ENCODE measurements at places on chromosomes 7 and 10.

DNA sequence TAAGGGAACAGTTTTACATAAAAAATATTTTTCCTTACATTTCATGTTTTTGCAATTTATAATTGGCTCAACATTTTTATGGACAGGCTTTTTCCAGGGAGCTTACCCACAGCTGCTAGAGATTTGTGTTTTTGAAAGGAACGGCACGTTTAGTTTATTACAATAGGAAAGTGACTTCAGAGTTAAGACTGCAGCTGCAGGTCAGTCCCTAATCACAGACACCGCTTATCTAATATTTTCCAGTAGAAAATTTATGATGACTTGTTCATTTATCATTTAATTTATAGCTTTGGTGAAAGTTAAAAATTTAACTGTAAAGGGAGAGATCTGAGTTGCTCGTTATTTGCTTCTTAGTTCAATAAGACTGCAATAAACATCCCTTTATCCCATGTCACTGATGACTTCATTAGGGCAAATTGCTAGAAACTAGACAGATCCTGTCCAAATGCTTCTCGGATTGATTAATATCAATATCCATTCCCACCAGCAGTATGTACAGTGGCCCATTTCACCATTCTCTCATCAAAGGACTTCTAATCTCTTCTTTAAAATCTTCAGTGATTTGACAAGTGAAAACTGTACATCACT lies 97.0 kb upstream of the ODAD2 start:
- DNase-seq: no peak

GRCh38 chr7:157818701-157819454 lies 482.1 kb downstream of the DNAJB6 start:
- no peak for DNase-seq

- peak; percentile 43 for DNase-seq
Observed at GRCh38 chr7:81845744-81846241, 75.9 kb upstream of the HGF start.

DNA sequence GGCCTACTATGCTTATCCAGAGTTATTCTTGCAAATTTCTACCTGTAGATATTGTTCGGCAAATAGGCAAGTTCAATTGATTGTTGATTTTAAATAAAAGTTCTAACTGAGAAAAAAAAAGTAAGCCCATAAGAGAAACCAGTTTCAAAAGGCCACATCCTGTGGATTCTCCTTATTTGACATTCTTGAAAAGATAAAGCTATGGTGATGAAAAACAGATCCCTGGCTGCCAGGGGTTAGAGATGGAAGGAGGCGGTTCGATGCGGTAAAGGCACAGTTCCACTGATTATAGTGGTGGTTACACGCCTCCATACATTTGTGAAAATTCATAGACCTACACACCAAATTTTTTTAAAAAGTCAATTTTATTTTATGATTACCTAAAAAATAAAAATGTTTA lies 347.8 kb downstream of the KCNMA1 start:
- no peak for DNase-seq

GRCh38 chr10:109866995-109867635 lies 56.2 kb downstream of the XPNPEP1 start:
- DNase-seq: no peak

GRCh38 chr7:92622685-92623084 lies 32.5 kb upstream of the FAM133B start:
- DNase-seq: no peak

- no peak for DNase-seq
Observed at GRCh38 chr7:13181216-13181615, 493.8 kb downstream of the ARL4A start.

GRCh38 chr7:155874010-155874409 lies 61.7 kb upstream of the SHH start:
- no peak for DNase-seq

All from inflammatory macrophage (primary cell).